ENCODE measurements at places on chromosomes 5 and 9.

GRCh38 chr9:105307591-105308130 lies 63.2 kb downstream of the SLC44A1 start:
- DNase-seq = no peak

GRCh38 chr9:121160025-121160424 lies 41.6 kb downstream of the RAB14 start:
- DNase-seq = no peak

GRCh38 chr9:93198117-93198837 lies 14.3 kb downstream of the WNK2 start:
- DNase-seq = no peak

GRCh38 chr5:1048861-1049838 lies 40.5 kb downstream of the NKD2 start:
- DNase-seq = no peak

DNA sequence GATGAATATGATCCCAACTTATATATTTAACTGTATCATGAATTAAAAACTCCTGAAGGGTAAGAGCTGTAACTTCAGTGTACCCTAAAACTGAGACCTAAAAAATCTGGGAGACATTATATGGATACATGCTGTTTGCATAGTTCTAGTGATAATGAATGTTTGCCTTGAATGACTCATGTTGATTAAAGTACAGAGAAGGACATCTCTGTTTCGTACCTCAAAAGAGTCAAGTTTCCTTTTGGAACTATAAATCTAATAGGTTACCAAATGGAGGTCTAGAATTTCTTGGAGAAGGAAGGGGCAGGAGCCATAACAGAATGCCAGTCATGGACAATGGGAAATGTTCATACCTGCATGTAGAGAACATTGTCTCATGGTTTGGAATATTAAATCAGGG lies 168.1 kb downstream of the SNCAIP start:
- DNase-seq = peak; percentile 5

GRCh38 chr9:16825971-16826625 lies 44.4 kb downstream of the BNC2 start:
- DNase-seq = no peak

DNA sequence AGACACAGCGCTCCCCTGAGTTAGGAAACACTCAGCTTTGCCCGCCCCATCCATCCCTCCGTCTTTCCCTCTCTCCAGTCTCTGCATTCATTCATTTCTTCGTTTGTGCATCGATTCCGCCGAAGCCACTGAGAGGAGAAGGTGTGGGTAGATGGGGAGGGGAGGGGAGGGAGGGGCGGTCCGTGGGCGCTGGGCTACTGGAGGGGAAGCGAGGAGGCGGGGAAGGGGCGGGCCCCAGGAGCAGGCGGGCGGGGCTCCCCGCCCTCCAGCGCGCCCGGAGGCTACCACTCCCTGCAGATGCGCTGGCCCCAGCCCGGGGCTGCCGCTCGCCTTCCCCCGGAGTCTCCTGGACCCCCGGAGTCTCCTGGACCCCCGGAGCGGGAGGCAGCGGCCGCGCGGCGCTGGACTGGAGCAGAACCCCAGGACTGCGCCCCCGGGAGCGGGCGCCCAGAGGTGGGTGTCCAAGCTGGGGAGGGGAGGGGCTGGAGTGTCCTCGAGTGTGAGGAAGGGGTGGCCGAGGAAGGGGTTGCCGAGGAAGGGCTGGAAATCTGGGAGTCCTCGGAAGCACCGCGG lies 159.5 kb downstream of the C9orf152 start:
- peak; percentile 40 for DNase-seq

DNA sequence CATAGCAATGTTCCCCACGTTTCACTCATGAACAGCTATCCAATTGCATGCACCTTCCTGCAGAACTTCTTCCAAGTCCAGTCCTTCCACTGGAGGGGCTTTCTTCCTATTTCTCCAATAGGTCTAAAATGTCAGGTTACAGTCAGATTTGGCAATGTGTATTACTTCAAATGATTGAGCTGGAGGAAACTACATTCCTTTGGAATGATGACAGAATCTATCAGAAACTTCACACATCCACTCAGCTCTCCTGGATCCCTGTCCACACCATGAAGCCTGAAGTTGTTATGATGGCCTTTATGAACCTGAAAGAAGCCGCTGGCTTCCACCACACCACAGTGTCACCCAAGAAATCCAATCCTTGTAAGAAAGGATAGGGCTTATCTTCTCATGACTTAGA lies 32.2 kb downstream of the FBXW2 start:
- DNase-seq = no peak
